ENCODE measurements at places on chromosomes 2 and 18.

DNA sequence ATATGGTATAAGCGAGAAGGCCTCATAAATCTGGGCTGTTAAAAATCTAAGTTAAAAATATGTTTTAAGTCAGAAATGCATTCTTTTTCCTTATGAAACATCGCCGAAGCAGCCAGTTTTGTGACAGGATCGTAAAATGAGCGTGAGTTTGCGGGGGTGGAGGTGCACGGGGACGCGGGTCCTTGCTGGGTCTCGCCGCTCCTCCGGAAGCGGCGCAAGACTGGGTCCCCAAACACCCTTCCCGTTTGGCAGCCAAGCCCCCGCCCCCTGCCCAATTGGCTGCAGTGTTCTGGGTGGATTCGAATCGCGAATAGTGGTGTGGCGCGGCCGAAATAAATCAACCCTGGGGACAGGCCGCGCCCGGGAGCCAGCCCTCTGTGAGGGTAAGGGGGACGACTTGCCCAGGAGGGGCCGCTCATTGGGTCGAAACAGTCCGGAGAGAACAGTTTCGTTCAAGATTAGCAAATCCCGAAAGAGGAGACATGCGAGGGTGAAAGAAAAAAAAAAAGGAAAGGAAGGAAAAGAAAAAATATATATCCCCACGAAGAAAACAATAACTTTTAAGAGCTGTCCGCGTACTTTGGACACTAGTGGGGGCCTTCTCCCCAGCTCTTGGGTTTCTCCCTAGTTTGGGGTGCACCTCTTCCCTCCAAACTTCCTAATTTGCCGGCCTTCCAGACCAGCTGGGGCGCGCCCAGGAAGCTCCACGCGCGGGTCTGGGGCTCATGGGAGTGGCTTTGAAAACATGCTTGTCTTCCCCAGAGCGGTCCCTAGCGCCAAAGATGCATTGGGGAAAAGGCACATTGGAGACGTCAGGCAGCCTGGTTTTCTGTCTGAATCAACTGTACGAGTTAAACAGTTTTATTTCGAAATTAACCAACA is 3.1 kb upstream of the GATA6 start:
- no peak for DNase-seq

- DNase-seq: no peak
Measured at GRCh38 chr2:239224199-239224570, 176.6 kb downstream of the HDAC4 start.

DNA sequence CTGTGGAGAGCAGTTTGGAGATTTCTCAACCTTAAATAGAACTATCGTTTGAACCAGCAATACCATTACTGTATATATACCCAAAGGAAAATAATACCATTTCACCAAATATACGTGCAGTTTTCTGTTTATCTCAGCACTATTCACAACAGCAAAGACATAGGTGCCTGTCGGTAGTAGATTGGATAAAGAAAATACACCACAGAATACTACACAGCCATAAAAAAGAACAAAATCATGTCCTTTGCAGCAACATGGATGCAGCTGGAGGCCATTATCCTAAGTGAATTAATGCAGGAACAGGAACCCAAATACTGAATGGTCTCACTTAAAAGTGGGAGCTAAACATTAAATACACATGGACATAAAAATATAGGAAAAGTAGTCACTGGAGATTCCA is 81.3 kb downstream of the SMCHD1 start:
- no peak for DNase-seq

DNA sequence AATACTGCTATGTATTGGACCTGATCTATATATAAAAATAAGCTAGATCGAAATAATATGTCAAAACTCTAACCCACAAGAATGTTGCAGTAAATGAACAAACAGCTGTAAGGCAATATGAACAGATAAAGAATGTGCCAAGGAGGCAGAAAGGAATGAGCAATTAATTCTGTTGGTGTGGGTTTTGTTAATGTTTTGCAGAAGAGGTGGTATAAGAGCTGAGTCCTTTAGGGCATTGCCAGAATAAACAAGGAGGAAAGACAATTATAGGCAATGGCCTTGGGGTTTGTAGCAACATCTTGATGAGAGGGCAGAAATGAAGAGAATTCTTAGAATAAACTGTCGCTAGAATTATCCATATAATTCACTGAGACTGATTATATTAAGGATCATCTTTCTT is 240.9 kb upstream of the GULP1 start:
- DNase-seq: no peak

DNA sequence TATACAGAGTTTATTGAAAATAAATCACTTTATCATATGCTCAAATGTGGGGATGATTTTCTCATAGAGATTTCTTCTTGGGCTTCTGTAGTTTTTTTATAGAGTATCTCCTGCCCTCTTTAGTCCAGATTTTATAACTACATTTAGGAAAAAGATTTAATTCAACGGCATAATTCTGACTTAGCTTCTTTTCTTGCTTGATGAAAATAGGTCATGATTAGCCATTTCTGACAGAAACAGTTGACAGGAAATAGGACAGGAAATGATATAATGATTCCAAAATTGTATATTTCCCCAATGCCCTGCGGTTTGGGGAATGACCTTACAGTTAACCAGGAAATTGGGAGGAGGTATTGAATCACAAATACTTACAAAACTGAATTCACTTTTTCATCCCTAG is 1531.9 kb upstream of the ACVR2A start:
- no peak for DNase-seq

- DNase-seq: no peak
Measured at GRCh38 chr2:59720296-59720866, 833.1 kb downstream of the BCL11A start.

- DNase-seq: no peak
Measured at GRCh38 chr2:199484927-199485326, 27.2 kb upstream of the SATB2 start.

DNA sequence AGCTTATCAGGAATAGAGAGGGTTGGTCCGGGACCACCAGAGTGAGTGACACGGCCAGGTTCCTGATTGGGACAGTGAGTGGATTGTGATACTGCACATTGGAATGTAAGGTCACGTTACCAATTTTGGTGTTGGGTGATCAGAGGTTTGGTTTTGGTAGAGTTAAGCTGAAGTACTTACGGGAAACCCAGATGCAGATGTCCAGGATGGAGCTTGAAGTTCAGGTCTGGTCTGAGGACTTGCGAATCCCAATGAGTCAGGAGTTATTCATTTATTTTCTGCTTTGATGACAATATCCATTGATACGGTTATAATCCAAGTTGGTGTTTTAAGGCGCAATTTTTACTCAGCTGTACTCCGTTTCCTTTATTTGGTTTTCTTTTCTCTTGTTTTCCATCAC is 273.6 kb downstream of the ALPK2 start:
- DNase-seq: no peak

DNA sequence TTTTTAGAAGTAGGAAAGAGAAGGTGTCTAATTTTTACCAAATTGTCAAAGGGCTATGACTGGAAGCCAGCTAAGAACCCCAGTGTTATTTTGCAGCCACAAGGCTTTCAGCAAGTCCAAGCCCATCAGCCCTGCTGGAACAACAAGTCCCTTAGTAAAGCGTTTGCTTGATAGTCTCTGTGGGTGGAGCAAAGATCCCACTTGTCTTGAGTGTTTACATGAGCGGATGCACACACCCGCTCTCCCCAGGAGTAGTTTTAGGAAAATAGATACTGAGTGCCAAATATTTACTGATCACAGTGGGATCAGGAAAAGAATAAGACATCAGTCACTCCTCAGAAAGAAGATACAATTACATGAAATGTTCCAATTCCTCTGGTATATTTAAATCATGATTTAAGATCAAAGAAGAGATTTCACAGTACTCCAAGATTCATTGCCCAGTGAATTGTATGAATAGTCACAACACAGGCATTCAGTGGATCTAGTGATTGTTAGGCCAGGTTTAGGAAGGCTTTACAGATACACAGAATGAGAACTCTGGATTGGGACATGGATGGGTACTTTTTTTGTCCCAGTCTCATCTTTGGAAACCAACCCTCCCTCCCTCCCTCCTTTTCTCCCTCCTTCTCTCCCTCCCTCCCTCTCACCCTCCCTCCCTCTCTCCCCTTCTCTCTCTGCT is 514.9 kb downstream of the PTPRM start:
- DNase-seq: no peak

DNA sequence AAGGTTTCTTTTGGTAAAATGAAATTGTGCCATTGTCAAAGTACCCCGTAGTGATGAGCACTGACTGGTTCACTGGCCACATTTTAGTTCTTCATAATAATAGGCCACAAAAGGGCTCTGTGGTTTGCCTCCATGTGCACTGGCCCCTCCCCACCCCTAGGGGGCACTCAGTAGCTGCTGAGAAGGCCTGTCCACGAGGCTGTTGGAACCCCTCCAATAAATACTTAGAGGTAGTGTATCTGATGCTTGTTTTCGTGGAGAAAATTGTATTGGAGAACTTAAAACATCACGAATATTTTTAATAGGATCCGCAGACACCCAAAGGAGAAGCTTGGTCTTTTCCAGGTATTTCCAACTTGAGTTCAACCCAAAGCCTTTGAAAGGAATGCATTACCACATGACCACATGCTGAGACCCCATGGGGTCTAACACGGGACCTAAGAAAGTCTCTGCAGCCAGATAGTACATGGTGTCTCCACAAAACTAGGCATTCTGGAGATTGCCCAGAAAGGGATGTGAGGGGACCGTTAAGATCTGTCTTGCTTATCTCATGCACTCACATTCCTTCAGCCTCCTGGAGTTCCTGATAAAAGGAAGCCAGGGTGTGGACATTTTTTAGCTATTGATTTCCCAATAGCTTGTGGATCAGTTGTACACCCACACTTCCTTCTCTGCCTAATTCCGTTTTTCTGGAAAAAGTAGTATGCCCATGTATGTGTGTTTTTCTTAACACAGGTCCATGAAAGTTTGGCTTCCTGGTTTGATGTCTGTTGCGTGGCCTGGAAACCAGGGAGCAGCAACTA is 28.5 kb upstream of the NOSTRIN start:
- DNase-seq: peak; percentile 12

DNA sequence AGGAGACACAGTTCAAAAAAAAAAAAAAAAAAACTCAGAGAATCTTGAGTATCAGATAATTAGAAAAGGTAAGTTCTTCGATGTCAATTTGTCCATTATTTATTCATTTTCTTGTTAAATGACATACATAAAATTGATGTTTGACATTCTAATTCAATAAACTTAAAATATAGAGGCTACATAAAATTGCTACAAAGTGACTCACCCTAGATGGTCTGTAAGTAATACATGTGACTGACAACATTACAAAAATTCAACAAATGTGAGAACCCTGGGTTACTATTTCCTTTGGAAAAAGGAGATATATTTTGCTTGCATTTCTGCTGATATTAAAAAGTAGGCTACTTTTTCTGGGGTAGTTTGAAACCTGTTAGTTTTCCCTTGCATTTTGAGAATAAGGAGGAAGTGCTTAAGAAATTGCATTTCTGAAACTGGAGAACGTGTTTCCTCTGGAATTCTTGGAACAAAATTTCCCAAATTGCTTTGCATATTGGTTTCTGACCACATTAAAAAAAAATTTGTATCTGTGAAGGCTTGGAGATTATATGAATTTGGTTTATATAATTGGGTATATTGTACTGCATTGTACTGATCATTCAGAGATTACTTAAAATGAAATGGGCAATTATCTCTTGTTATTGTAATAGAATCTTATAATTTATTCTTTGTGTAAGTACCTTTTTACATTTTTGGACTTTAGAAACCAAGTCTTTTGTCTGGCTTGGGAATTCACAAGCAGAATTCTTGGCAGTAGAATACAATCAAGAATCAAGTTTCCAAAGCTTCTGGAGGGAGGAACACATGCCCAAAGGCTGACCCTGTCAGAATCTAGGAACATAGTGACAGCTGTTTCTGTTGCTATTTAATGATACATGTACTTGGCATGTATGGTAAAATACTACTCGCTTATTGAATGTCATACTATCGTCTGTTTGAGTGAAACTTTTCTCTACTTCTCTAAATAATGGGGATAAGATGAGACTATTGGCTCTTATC is 106.1 kb downstream of the DSEL start:
- no peak for DNase-seq

- no peak for DNase-seq
Measured at GRCh38 chr2:41718705-41719104, 329.1 kb upstream of the PKDCC start.

DNA sequence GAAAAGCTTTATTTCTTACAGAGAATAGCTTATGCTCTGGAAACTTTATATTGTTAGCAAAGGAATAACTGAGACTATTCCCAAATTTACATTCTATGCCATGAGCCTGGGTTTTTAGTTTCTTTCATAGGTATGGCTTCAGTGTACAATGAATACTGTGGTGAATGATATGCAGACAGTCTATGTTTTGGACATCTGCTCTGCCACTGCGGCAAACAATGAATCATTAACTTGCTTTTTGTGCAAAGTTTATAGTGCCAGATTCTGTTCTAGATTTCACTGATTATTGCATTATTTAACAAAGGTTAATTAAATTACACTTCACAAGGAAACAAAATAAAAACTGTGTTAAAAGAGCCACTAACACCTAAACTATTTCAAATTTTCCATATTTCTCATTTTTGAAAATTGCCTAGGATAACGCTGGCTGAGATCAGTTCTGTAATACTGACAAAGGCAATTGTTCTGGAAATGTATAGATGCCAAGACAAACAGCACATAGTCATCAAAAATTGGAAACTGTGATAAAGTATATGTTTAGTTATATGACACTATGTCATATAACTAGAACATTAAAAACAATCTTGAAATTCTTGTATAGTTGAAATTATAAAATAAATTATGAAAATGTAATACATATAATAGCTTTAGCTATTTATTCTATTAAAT is 74.7 kb downstream of the ITSN2 start:
- DNase-seq: no peak

DNA sequence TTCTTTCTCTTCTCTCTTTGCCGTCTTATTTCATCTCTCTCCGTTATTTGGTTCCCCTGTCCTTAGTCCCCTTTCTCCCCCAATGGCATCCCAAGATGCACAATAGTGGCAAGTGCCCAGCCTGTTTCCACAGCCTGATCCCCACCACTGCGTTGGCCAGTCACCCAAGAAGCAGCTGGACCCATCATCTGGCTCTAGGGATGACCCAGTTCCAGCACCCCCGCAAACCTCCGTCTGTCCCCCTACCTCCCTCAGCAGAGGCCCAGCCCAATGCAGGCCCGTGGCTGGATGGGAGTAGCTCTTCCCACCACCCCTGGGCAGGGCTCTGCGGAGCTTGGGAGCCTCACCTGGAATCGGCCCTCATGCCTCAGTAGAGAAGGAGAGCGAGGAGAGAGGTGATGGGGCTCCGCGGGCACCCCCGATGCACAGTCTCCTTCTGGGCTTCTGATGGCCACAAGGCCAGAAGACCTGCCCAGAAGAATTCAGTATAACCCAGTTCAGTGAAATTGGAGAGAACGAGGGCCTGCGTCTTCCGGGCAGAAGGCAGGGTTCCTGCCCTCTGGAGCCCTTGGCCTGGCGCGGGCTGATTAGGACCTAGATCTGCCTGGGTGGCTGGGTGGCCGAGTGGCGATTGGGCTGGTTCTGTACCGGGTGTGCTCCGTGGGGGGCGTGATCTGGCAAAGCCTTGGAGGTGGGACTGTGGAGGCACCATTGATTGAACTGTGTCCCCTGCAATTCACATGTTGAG is 50.9 kb downstream of the RRM2 start:
- DNase-seq: no peak

- peak; percentile 31 for DNase-seq
Measured at GRCh38 chr2:113324684-113325160, 46.0 kb upstream of the PAX8 start.

GRCh38 chr2:53903011-53903410 is 43.2 kb upstream of the GPR75 start:
- no peak for DNase-seq
